ENCODE measurements at places on chromosomes 2 and 18. TPM values are rescaled to one million over a fixed set of nuclear protein-coding genes. Genes with fewer than 3 reads are reported as not detected.

DSG3 gene
- not detected for total RNA-seq

REG3G gene
- not detected for total RNA-seq

HOXD1 gene
- total RNA-seq: not detected

UGT1A3 gene
- not detected for total RNA-seq

TCF23 gene
- not detected for total RNA-seq

CAVIN2 gene
- 6.6 TPM for total RNA-seq

SH2D6 gene
- 1.6 TPM for total RNA-seq

SPAG16 gene
- total RNA-seq: 20.7 TPM

PRKCE gene
- total RNA-seq: 10.4 TPM

ORMDL1 gene
- total RNA-seq: 63.7 TPM

DNA sequence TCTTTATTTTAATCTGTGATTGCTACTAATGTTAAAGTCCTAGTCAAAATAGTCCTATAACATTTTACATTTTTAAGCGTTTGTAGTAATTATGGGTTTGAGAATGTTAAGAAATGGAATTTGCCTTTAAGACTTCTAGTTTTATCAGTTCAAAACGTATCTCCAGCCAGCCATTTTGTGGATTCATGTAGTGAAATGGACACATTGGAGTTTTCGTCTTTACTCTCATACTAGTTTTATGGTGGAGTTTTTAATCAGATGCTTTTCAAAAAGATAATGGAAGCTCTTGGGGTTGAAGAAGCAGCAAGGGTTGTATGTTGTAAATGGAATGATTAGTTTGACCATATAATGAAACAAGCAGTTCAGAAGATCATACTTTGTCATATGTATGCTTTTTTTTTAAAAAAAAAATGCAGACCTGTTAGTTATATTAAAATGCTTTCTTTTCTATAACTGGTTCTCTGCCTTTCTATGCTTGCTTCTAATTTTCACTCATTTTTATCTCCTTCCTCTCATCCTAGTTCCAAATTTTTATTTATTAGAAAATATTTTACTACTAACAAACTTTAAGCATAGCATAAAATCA, 16.6 kb downstream of the VAPA start:
- H3K27me3 ChIP-seq: no peaks in the 10 kb centered on the region
- peaks cover 17% of the 10 kb centered on the region for H3K36me3 ChIP-seq
- no peak for DNase-seq
- H3K27ac ChIP-seq: no peak overlapping the region
- peaks cover 51% of the 10 kb centered on the region for H3K4me1 ChIP-seq

DNA sequence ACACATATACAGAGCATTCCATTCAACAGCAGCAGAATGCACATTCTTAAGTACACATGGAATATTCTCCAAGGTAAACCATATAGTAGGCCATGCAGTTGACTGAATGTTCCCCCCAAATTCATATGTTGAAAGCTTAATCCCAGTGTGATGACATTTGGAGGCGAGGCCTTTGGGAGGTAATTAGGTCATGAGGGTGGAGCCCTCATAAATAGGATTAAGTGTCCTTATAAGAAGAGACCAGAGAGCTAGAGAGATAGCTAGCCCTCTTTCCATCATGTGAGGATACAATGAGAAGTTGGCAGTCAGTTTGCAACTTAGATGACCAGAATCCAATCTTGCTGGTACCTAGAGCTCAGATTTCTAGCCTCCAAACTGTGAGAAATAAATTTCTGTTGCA, 27.6 kb downstream of the TMEM185B start:
- H3K36me3 ChIP-seq: peaks cover 5% of the 10 kb centered on the region
- peaks cover 9% of the 10 kb centered on the region for H3K4me1 ChIP-seq
- no peak overlapping the region for H3K27ac ChIP-seq
- no peak overlapping the region for H3K4me3 ChIP-seq
- H3K27me3 ChIP-seq: peaks cover 5% of the 10 kb centered on the region

- no peaks in the 10 kb centered on the region for H3K27me3 ChIP-seq
- no peak overlapping the region for H3K27ac ChIP-seq
- peaks cover 39% of the 10 kb centered on the region for H3K4me1 ChIP-seq
Measured at GRCh38 chr2:64534363-64534762, 10.2 kb downstream of the AFTPH start.

DNA sequence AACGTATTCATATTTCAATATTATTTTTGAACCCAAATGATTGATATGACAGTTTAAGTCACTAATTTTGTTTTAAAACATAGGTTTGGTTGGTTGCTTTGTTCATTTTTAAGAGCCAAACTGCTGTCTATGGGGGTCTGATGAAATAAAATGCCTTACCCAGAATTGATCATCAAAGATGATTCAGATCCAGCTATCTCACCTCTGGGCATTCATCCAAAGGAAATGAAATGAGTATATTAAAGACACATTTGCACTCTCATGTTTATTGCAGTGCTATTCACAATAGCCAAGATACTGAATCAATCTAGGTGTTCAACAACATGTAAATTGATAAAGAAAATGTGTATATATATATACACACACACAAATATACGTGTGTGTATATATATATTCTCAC, 326.9 kb upstream of the GULP1 start:
- H3K4me1 ChIP-seq: peaks cover under 1% of the 10 kb centered on the region
- H3K27me3 ChIP-seq: no peaks in the 10 kb centered on the region
- no peak for DNase-seq

DNA sequence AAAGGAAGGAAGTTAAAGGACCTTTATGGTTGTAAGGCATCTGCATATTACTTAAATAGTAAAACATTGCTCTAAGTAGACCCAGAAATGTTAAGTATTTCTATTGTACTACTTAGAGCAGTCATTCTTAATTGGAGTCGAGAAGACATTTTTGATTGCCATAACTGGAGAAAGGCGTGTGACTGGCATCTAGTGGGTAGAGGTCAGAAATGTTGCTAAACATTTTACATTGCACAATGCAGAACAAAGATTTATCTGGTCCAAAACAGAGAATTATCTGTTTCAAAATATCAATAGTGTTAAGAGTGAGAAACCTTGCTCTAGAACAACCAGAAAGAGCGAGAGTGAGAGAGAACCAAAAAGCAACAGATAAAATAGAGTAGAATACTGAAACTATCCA, 23.3 kb upstream of the ROCK1 start:
- no peak for DNase-seq
- H3K27me3 ChIP-seq: peaks cover 3% of the 10 kb centered on the region
- H3K4me1 ChIP-seq: peaks cover 8% of the 10 kb centered on the region
- H3K27ac ChIP-seq: no peak overlapping the region

DNA sequence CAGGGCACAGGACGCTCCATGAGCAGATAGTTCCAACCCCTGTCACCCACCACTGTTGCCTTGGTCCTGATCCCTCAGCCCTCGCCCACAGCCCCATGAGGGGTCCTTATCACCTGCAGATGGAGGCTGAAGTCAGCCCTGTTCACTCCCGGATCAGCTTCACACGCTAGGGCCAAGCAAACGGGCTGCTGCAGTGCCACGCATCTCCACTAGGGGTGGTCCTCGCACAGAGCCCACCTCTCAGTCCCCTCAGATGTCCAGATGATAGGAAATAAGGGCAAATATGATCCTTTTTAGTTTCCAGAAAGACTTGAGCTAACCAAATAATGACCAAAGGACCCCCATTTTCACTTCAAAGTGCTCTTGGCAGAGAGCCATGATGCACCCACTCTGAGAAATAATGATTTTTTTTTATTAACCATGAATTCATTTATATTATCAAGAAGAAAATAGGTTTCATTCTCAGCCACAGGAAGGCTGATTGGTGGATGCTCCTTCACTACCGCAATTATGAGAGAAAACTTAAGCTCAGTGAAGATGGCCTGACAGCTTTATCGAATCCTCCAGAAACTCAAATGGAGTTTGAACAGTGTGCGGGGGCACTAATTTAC, 71.9 kb upstream of the KLHL29 start:
- DNase-seq: no peak
- peaks cover 48% of the 10 kb centered on the region for H3K27me3 ChIP-seq

- no peak overlapping the region for H3K4me3 ChIP-seq
- H3K36me3 ChIP-seq: no peaks in the 10 kb centered on the region
- H3K27ac ChIP-seq: no peak overlapping the region
- H3K27me3 ChIP-seq: no peaks in the 10 kb centered on the region
Measured at GRCh38 chr2:166057370-166058164, 70.3 kb downstream of the SCN1A start.

DNA sequence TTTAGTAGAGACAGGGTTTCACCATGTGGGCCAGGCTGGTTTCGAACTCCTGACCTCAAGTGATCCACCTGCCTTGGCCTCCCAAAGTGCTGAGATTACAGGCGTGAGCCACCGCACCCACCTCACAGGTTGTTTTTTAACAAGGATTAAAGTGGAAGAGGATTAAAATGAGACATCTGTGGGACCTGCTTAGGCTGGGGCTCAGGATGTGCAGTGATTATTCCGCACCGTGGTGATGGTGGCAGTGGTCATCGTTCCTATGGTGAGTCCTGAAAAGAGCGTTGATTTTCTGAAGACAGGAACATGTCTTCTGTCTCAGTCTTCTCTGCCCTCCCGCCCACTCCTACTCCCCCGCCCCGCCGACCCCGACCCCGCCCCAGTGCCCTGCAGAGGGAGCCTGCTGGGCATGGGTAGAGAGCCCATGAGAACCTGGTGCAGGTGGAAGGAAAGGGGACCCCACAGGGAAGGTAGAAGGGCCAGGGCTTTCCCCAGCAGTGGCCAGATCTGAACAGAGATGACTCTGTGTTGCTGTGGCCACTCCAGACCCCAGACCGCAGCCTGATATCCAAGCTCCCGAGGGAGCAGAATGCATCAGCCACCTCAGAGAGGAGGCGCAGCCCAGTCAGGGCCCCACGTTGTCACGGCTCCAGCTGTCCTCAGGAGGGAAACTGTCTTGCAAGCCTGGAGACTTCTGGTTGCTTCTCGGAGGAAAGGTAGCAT, 34.5 kb upstream of the FOSL2 start:
- no peaks in the 10 kb centered on the region for H3K36me3 ChIP-seq
- no peak overlapping the region for H3K4me3 ChIP-seq
- peaks cover 54% of the 10 kb centered on the region for H3K4me1 ChIP-seq
- no peaks in the 10 kb centered on the region for H3K27me3 ChIP-seq

GRCh38 chr18:42614619-42615293, 500.7 kb downstream of the RIT2 start:
- no peak overlapping the region for H3K27ac ChIP-seq
- DNase-seq: no peak
- no peak overlapping the region for H3K4me3 ChIP-seq
- H3K27me3 ChIP-seq: no peaks in the 10 kb centered on the region
- no peaks in the 10 kb centered on the region for H3K4me1 ChIP-seq

- peaks cover 19% of the 10 kb centered on the region for H3K36me3 ChIP-seq
- peak overlapping the region; percentile 69 for H3K27ac ChIP-seq
- H3K27me3 ChIP-seq: no peaks in the 10 kb centered on the region
- no peak overlapping the region for H3K4me3 ChIP-seq
- peaks cover 10% of the 10 kb centered on the region for H3K4me1 ChIP-seq
Measured at GRCh38 chr18:58975781-58976180, 111.1 kb downstream of the ZNF532 start.

GRCh38 chr2:16184945-16185660, 244.8 kb downstream of the MYCN start:
- H3K4me1 ChIP-seq: no peaks in the 10 kb centered on the region
- H3K27ac ChIP-seq: no peak overlapping the region
- no peaks in the 10 kb centered on the region for H3K36me3 ChIP-seq
- H3K27me3 ChIP-seq: no peaks in the 10 kb centered on the region
- no peak overlapping the region for H3K4me3 ChIP-seq
- DNase-seq: no peak

DNA sequence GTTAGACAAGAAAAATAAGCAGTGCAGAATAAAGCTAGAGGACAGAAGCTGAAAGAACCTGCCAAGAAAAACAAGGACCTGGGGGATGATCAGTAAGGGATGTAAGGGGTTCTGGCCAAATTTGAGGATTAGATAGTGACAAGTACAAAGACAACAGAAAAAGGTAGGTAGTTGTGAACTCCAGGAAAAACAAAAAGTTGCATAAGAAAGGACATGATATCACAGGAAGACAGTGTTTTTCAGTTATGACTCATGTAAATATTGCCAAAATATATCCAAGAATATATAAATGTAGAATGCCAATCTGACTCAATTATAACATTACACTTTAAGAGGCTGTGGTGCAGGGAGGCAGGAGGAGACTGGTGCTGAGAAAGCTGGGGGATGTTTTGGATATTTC, 209.8 kb upstream of the SH3BP4 start:
- H3K27me3 ChIP-seq: no peaks in the 10 kb centered on the region
- H3K4me3 ChIP-seq: no peak overlapping the region
- peaks cover 2% of the 10 kb centered on the region for H3K36me3 ChIP-seq
- DNase-seq: no peak
- H3K4me1 ChIP-seq: peaks cover 8% of the 10 kb centered on the region

- peaks cover 53% of the 10 kb centered on the region for H3K4me1 ChIP-seq
- H3K27ac ChIP-seq: peak overlapping the region; percentile 35
- no peaks in the 10 kb centered on the region for H3K27me3 ChIP-seq
- peak overlapping the region; percentile 90 for H3K4me3 ChIP-seq
- no peaks in the 10 kb centered on the region for H3K36me3 ChIP-seq
- no peak for DNase-seq
Measured at GRCh38 chr2:195659982-195660890, 3.2 kb downstream of the SLC39A10 start.

GRCh38 chr2:70744397-70744796, 23.6 kb downstream of the ADD2 start:
- no peaks in the 10 kb centered on the region for H3K4me1 ChIP-seq

DNA sequence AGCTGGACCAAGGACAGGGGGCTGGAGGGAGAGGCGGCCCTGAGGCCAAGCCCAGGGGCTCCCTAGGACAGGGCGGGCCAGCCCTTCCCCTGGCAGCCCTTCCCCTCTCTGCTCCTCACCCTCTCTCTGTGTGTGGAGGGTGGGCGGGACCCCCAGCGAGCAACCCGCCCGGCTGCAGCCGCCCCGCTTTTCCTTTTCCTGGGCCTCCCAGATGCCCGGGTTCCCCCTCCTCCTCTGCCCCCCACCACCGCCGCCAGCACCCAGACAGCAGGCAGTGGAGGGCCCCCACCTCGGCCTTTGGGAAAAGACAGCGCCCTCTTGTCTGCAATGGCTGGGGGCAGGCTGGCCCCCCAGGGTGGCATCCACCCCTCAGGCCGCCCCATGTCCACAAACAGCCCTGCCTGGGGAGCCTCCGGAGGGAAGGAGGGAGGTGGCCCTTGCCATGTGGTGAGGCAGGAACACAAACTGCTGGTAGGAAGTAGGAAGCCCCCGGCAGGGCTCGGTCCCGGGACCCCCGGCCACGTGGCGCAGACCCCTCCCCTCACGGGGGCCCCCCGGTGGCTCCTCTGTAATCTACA, 135.1 kb upstream of the CTDP1 start:
- H3K4me3 ChIP-seq: no peak overlapping the region
- no peak overlapping the region for H3K27ac ChIP-seq
- H3K36me3 ChIP-seq: no peaks in the 10 kb centered on the region
- peaks cover 14% of the 10 kb centered on the region for H3K27me3 ChIP-seq
- H3K4me1 ChIP-seq: no peaks in the 10 kb centered on the region

DNA sequence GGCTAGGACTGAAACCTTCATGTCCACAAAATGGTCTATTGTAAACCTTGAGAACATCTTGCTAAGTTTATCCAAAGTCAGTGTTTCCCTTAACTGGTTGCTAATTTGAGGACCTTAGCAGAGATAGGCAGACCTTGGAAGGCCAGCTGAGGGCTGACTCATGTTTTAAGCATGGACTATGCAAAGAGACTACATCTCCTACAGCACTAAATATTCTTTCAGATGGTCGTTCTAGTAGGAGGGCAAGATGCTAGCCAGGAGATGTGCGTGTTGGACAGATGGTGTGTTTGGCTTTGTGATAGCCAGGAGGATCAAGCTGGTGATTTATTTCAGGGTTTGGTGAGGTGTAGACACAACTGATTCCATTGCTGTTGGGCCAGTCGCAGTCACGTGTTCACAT, 75.8 kb downstream of the NRP2 start:
- peak overlapping the region; percentile 23 for H3K27ac ChIP-seq
- H3K4me1 ChIP-seq: peaks cover 57% of the 10 kb centered on the region
- H3K27me3 ChIP-seq: no peaks in the 10 kb centered on the region
- peaks cover 6% of the 10 kb centered on the region for H3K36me3 ChIP-seq
- no peak overlapping the region for H3K4me3 ChIP-seq
- no peak for DNase-seq

- no peaks in the 10 kb centered on the region for H3K36me3 ChIP-seq
- no peak overlapping the region for H3K4me3 ChIP-seq
- no peak for DNase-seq
- no peaks in the 10 kb centered on the region for H3K27me3 ChIP-seq
Measured at GRCh38 chr18:61901323-61901986, 8.6 kb upstream of the RNF152 start.
